ENCODE measurements at places on chromosomes 5 and 9.

DNA sequence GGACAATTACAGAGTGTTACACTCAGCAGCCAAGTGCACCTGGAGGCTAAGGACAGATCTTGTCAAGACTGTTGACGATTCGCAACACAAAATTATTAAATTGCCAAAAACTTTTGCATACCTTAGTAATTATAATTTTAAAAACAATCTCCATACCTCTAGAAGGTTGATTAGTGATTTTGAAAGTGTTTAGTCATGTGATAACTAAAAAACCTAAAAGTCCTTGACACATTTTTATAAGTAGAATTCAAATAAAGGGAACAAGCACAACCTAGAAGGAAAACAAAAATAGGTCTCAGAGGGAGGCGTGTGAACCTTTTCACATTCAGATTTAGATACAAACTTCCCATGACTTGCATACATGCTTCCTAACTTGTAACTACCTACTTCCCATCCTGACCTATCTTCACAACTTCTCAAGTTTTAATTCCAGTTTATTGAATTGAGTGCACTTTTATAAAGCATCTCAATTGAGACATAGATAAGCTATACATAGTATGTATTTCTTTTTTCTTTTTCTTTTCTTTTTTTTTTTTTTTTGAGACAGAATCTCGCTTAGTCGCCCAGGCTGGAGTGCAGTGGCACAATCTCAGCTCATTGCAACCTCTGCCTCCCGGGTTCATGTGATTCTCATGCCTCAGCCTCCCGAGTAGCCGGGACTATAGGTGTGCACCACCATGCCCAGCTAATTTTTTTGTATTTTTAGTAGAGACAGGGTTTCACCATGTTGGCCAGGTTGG lies 5.8 kb downstream of the ZNF367 start:
- no peak for DNase-seq

DNA sequence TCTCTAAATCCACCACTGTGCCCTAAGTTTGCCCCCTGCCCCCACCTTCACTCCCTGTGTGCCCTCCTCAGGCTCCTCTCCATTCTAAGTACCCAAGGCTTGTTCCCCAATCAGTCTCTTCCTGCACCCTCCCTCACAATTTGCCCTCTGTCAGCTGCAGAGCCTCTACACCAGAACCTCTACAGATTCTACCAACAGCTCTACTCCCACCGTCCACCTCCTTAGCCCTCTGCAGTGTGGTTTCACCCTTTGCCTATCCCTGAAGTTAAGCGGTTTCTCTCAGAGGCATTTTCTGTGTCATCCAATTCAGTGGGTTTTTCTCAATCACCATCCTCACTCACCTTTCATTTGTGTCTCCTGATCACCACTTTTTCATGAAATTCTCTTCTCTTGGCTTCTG lies 13.2 kb upstream of the ERAP2 start:
- DNase-seq = no peak

DNA sequence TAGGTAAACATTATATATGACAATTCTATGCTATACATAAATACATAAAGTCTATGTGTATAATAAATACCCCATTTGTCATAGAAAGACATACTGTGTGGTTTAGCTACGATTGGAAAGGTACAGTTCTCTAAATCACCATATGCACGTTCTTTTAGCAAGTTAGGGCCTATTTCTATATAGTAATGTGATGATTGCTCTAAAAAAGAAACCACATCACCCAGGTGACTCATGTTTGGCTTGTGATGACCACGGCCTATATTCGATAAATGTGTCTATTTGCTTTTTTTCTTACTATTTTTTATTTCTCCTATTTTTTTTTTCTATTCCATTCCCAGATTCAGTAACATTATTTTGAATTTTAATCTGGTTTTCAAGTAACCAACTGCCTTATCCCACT lies 34.7 kb downstream of the RETREG1 start:
- no peak for DNase-seq

DNA sequence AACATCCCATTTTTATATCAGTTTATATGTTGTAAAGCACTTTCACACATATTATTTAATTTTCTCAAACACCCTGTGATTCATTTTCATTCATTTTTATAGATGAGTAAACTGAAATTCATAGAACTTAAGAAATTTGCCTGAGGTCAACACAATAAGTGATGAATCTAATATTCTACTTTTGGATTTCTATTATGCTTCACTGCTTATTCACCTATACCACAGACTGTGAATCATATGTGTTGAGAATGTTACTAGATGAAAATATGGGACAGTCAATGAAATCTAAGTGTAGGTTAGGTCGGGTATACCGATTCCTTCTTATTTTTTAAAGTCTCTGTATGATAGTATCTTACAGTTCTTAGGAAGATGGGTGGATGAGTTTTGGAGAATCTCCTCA lies 24.8 kb downstream of the CDC37L1 start:
- no peak for DNase-seq
